ENCODE measurements at places on chromosomes 5 and 9. TPM values are rescaled to one million over a fixed set of nuclear protein-coding genes. Genes with fewer than 3 reads are reported as not detected.

The CAMK4 gene
- total RNA-seq = 0.16 TPM

The CNTNAP3 gene
- total RNA-seq = 7.5 TPM

The PCDHGB7 gene
- total RNA-seq = 11.1 TPM

The TPPP gene
- total RNA-seq = 7.5 TPM

The NCS1 gene
- 11.5 TPM for total RNA-seq

The TSSK1B gene
- not detected for total RNA-seq

The LCN1 gene
- not detected for total RNA-seq
